ENCODE measurements at places on chromosomes 5 and 9. TPM values are rescaled to one million over a fixed set of nuclear protein-coding genes. Genes with fewer than 3 reads are reported as not detected.

GRCh38 chr5:137252512-137252911, 246.6 kb downstream of the SPOCK1 start:
- DNase-seq, result no peak

GRCh38 chr9:78050421-78050820, 18.8 kb upstream of the GNAQ start:
- DNase-seq, result no peak

DNA sequence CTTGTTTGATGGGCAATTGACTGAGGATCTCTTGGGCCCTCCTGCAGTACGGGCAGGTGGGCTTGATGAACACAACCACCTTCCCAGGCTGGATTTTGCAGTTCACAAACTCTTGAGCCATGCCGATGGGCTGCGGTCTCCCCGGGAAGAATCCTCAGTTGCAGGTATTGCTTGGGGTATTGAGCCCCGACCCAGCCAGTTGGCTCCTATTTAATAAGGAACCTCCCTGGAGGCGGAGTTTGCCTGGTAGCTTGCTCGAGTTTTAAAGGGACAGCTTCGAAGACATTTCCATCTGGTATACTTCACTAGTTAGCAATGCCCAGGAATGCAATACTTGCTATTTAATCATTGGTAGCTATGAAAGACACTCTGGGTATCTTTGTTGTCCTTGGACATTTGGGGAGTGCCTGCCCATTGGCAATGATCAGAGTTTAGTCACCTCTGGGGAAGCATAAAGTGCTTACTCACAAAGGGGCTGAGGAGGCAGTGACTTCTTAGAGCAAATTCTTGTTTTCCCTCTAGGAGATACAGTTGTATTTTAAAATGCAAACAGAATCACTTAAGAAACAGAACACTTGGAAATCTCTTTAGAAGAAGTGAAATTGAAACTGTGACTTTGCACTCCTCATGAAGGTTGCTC, at the start of gene GLRX:
Gene GLRX (minus strand): TSS at position 185 of the 640 bp plus-strand sequence. CDS start 64 bp downstream, at position 121.
- DNase-seq, result peak; percentile 67

DNA sequence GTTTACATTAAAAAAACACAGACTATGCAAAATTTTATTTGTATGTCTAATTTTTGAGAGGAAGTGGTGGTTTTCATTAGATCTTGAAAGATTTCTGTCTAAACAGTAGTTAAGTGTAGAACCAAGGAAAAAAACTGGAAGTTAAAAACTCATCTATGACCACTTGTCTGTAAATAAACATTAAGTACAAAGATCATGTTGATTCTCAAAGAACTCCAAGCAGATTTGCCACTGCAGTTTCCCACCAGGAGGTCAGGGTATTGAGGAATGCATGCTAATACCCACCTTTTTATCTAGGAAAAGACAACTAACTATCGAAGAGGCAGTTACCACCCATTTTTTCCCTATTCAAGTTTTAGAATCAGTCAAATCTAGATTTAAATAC, 1.9 kb downstream of the STOM start:
- DNase-seq, result no peak

- DNase-seq, result no peak
Observed at GRCh38 chr5:11672385-11673085, 231.7 kb downstream of the CTNND2 start.

DNA sequence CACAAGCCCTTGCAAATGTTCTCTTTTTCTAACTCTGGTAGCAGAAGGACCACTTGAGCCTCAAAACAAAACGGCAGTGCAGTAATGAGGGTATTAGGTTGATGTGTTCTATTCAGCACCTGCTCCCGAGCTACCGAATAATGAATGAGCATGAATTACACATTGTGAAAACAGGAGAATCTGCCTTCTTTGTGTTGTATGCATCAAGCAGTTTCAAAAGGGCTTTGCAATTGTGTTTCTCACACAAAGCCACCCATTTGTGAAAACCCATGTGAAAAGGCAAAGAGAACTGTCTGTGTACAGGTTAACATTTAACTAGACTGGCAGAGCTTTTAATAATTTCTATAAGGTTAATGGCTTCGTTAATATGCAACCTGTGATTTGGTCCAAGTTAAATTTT, 97.8 kb downstream of the STK32A start:
- DNase-seq, result no peak

GRCh38 chr9:104992659-104993058, 64.7 kb upstream of the ABCA1 start:
- no peak for DNase-seq

GRCh38 chr5:147517383-147517782, 7.5 kb upstream of the DPYSL3 start:
- DNase-seq, result no peak

Gene GABRA6
- total RNA-seq, result not detected

Gene C5orf46
- not detected for total RNA-seq

Gene C9orf85
- 11.5 TPM for total RNA-seq

Gene HARS2
- 23.8 TPM for total RNA-seq

Gene IRX2
- total RNA-seq, result 0.10 TPM
